ENCODE measurements at places on chromosomes 7 and 10.

DNA sequence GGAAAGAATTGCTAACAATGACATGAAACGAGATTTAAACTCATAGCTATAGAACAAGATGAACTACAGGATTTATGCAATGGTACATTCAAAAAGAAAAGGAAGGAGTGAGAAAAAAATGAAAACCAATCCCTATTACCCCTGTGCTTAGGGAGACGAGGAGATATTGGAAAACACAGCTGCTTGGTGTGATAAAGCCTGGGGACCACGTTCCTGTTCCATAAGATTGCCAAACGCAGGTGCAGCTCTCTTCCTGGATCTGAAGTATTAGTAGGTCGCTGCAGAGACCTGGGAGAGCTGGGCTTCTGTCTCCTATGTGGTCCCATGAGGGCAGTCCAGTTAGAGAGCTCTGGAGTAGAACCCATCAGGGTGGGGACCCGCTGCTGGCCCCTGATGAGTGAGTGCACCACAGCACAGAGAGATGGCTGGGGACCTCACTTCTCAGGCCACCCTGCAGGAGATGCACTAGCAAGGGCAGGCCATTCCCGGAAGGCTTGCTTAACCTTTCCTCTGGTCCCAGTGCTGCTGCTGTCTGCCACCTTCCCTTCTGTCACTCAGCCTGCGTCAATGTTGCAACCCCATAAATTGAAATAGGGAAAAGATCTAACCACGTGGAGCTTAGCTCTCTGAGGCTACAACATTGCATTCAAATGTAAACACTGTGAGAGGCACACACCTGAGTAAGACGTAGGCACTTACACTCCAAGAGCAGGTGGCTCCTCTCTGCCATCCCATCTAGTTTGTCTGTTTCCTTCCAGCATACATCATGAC is 57.9 kb downstream of the MTPN start:
- DNase-seq, result no peak

DNA sequence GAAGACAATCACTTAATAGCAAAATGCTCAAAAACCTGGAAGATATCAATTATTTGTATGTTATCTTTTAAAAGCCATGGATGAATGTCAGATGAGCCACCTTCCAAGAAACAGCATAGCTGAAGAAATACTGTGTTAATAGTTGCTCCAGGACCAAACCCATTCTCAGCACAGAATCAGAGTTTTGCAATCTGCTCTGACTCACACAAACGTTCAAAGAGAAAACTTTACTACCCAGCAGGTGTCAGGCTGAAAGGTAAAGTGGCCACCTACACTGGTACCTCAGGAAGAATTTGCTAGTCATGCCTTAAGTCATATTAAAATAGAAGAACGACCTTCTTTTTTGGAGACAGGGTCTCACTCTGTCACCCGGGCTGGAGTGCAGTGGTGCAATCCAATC is 526.5 kb downstream of the PARD3 start:
- no peak for DNase-seq

DNA sequence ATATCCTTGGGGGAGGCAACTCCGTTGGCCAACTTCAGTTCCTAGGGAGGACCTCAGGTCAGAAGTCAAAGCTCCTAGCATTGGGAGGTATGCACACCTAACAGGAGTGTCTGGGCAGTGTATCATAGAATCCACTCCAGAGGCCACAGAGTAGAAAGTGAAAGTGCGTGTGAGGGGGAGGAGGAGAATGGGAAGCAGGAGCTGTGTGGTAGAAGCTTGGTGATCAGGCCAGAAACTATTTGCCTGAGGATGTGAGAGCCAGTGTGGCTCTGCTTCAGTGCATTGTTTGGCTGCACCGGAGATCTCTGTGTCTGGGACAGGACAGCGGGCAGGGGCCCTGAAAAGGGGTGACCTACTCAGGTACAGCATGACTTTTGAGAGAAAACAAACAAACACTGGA is 557.4 kb upstream of the VSTM2A start:
- no peak for DNase-seq

DNA sequence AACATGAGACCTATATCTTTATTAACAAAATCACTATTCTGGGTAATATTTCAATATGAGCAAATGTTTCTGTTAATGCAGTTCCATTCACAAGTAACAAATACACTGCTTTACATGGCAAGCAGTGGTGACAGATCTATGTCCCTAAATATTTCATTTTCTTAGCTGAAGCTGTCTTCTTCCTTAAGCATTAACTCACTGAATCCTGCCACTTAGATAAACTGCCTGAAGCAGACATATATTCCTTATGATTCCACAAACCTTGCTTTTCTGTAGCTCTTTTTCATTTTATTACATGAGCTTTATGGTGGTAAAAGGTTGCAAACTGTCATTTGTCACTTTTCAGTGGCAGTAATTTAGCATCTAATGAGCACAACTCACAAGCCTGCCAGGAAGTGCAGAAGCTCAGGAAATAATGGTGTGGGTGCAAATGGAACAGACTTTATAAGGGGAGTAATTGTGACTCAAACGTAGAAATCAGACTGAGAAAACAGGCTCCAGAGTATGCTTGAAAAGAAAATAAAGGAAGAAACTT is 217.2 kb downstream of the XPNPEP1 start:
- no peak for DNase-seq

GRCh38 chr10:7952266-7952665 is 102.2 kb upstream of the GATA3 start:
- no peak for DNase-seq

- DNase-seq, result peak; percentile 87
These were observed 3.4 kb downstream of the KCNH2 start for GRCh38 chr7:150974468-150975391.

- DNase-seq, result peak; percentile 26
These were observed 60.8 kb downstream of the RHOBTB1 start for GRCh38 chr10:60883187-60883586.

DNA sequence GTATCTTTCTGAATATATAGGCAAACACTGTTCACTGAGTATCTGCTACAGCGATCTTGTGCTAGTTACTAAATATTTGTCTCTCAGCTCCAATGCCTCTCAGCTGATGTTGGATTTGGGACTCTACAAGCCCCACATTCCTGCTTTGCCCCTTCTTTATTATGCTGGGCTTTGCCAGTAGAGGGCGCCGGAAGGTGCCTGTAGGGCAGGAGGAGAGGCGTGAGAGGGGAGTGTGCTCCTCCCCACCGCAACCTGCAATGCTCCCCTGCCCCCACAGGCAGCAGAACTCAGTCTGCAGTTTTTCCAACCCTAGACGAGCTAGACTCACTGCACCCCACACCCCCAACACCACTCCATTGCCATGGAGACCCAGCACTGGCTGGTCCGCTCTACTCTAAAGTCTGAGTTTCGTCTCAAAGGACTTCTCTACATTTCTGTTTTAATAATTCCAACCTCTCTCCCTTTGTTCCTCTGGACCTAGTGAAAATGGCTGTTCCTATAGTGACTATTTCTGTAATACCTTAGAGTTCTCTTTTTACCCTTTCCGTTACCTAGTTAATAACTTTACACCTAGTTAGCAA is 337.6 kb downstream of the CCSER2 start:
- peak; percentile 25 for DNase-seq

DNA sequence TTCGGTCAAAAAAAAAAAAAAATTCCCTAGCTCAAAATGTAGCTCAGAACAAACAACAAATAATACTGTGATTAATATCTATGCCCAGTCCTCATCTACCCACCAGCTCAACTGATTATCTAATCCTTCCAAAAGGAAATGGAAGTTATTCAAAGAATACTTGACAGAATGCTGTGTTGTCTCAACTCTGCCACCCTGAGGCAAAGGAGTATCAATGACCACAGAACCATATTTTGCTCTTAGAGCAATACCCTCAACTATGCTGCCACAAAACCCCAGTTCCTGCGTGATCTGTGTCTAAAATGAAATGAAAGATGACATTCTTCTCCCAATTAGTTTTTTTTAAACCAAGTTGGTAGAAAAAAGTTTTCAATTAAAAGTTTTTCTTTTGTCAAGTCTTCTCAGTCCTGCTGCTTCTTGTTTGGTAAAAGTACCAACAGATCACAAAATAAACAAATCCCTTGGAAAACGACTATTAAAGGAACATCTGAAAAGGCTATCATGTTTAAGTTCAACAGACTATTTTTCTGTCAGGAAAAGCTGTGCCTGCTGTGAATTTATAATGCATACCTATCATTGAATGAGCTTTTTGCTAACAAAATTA is 21.6 kb downstream of the RBM28 start:
- no peak for DNase-seq

- no peak for DNase-seq
These were observed 805.6 kb downstream of the NRG3 start for GRCh38 chr10:82680608-82681007.

GRCh38 chr7:107390916-107391315 is 78.9 kb upstream of the GPR22 start:
- no peak for DNase-seq

- no peak for DNase-seq
These were observed 905.3 kb downstream of the KCNMA1 start for GRCh38 chr10:76732306-76732705.

DNA sequence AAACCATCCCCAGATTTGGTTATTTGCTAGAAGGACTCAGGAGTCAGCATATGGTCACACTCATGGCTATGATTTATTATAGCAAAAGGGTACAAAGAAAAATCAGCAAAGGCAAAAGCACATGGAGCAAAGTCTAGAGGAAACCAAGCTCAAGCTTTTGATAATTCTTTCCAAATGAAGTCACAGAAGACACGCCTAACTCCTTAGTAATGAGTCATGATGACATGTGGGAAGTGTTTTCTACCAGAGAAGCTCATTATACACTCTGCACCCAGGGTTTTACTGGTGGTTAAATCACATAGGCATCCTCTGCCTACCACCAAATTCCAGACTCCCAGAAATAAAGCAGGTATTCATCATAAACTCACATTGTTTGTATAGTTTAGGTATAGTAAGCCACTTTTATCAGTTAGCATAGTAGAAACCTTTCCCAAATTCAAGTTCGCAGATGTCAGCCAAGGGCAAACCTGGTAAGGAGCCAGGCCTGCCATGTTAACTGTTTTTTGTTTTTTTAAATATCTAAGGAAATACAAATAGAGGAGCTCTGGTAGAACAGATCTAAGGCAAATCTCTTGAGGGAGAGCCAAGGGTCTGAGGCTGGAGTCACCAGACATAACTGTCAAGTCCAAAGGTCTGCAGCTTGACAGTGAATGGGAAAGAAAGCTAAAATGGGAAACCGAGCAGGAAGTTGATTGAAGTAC is 15.4 kb upstream of the HIBADH start:
- peak; percentile 38 for DNase-seq

- DNase-seq, result no peak
These were observed 222.5 kb downstream of the ARHGAP21 start for GRCh38 chr10:24501056-24501711.

DNA sequence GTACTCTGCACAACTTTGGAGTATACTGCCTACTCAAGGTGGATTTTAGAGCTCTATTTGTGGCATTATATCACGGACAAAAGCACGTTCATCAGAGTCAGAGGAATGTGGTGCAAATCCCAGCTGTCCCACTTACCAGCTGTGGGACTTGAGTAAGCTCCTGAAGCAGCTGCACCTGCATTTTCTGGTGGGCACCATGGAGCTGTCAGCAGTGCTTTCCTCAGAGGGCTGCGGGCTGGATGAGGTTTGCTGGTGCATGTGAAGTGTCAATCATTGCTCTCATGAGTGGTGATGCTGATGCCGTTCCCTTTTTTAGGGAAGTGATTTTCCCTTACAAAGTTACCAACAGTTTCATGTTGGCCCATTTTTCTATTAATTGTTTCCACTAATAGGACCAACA is 53.4 kb downstream of the EGFR start:
- DNase-seq, result no peak

- no peak for DNase-seq
These were observed 25.5 kb downstream of the NSUN6 start for GRCh38 chr10:18625886-18626285.

- DNase-seq, result peak; percentile 24
These were observed 527 bp upstream of the HERPUD2 start for GRCh38 chr7:35695473-35695850.

- no peak for DNase-seq
These were observed 287.8 kb downstream of the RPS24 start for GRCh38 chr10:78321500-78321899.

GRCh38 chr7:92137557-92137956 is 3.3 kb upstream of the CYP51A1 start:
- DNase-seq, result no peak

GRCh38 chr7:70624500-70625103 is 507.3 kb upstream of the GALNT17 start:
- DNase-seq, result no peak

DNA sequence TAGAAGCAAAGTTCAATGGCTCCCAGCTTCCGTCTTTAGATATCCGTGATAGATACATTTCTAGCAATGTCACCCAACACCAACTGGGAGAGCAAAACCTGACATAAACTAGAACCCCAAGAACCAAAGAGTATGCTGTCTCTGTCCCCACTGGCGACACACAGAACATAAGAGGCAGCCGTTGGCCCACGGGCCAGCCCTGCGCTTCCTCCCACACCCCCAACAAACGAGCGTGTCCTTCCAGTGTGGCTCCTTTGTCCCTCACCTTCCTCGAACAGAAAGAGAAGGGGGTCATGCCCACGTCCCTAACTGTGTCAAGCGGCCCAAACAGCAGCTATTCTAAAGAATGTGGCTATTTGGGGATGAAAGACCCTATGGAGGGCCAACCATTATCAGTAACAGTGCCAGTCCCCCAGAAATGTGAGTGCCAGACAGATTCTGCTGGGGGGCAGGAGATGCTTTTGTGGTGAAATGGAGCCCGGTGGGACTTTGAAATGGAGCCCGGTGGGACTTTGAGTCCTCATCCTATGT is 171.9 kb downstream of the USP6NL start:
- no peak for DNase-seq

DNA sequence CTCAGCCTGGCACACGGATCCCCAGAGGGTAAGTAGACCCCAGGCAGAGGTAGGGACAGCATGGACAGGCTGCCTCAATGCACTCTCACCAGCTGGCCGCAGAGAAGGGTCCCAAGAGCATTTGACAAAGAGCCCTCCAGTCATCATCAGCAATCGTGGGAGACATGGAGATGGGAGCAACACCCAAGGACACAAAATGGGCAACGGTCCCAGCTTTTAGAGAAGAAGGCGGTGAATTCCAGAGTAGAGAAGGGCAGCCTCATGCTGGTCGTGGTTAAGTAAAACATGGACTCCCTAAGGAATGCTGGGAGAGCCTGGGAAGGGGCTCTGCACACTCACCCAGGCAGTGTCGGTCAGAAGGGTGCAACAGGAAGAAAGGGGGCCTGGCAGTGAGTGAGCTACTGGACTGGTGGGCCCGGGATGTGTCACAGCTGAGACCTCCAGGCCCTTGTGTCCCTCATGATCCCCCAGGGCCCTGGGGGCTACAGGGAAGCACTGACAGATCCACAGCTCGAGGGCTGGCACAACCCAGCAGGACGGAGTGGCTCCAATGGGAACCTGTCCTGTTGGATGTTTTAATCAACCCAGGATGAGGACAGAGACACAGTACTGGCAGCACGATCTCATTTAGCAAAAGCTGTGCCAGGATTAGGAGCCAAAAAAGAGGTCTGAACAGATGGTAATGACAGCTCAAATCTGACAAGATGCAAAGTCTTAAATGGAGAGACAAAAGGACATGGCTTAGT is 147.1 kb downstream of the NEURL1 start:
- no peak for DNase-seq

- DNase-seq, result no peak
These were observed 3.2 kb downstream of the PPRC1 start for GRCh38 chr10:102135956-102136526.
